ENCODE measurements at places on chromosomes 7 and 10. TPM values are rescaled to one million over a fixed set of nuclear protein-coding genes. Genes with fewer than 3 reads are reported as not detected.
A peak's percentile ranks its signal among the peaks of the same experiment; 100 is the strongest.

GRCh38 chr7:64516451-64516850 lies 46.4 kb downstream of the ZNF680 start:
- DNase-seq = peak; percentile 10

DNA sequence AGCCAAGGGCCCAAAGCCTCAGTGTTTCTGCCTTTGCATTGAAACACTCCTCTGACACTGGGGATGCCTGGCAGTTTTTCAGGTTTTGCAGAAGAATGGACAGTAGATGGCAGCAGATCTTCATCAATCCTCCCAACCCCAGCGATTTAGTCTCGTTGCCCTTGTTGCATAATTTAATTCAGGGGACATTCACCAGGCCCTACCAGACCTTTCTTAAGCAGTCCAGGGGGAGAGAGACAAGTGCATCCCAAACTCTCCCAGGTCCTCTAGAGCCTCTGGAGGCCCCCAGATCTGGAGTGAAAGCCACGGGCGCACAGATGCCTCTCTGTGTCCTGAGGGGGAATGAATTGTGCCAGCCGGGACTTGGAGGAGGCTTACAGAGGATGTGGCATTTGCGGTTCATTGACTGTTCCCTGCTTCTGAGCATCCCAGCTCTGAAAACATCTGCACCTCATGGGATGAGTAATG lies 29.6 kb downstream of the MINDY4 start:
- DNase-seq = peak; percentile 87

DNA sequence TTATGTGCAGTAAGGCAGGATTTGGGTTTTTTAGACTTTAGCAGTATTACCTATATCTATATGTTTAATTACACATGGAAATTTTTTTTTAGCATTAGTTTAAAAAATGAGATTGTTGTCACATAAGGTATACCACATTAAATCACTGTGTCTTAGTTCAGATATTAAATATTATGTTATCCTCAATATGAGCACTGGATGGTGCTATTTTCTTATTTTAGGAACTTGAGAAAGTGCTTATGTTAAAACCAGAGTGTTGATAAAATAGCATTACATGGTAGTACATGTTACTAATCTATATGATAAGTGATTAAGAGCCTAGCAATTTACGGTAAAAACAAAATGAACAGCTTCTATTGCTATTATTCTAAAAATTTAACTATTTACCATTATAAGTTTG lies 28.8 kb downstream of the MIOS start:
- peak; percentile 29 for DNase-seq

- no peak for DNase-seq
Observed at GRCh38 chr7:90621125-90621746, 25.1 kb downstream of the CDK14 start.

DNA sequence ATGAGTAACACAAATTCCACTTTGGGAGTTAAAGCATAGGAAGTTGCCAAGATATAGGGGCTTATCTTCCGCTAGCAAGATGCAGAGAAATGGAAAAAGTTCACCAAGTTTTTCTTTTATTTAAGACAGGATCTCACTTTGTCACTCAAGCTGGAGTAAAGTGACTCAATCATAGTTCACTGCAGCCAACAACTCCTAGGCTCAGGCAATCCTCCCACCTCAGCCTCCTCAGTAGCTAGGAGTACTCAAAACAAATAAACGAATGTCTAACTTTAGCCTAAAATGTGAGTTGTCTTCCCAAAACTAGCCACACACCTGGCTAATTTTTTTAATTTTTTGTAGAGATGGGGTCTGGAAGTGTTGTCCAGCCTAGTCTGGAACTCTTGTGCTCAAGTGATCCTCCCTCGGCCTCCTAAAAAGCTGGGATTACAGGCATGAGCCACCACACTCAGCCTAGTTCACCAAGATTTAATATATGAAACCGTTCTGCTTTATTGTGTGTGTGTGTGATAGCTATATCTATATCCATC lies 9.9 kb downstream of the VIM start:
- peak; percentile 76 for DNase-seq

- DNase-seq = peak; percentile 41
Observed at GRCh38 chr7:84274029-84274638, 79.5 kb upstream of the SEMA3A start.

DNA sequence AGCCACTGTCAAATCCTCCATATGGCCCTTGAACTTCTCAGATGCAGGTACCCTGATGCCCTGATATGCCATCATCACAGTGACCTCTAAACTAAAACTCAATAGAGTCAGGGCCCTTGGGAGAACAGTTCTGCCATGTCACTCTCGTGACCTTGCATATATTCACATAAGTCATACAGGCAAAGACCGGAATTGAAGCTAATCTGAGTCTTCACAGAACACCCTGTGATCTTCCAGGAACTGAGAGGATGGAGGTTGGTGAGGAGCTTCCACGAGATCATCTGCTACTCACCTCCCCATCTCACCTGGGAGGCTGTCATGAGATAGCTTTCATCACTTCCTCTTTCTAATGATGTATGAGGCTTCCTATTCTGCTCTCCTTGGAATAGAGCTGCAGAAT lies 228.7 kb upstream of the CCDC6 start:
- no peak for DNase-seq

- DNase-seq = peak; percentile 54
Observed at GRCh38 chr10:69389827-69390490, 26.8 kb downstream of the TACR2 start.

DNA sequence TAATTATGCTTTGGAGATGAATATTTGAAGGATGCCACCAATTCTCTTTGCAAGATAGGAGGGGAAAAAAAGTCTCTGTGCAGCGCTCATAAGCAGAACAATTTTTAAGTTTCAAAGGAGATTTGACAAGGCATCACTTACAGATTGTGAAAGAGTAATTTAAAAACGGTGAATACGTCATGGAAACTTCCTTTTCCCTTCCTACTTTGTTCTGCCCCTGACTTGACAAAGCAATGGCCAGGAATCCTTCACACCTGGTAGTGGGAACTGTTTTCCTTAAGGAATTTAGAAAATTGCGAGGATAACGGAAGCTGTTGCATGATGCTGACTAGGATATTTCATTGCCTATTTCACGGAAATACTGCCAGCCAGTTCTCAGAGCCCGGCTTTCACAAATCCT lies 16.7 kb downstream of the FAM107B start:
- no peak for DNase-seq

Gene AOAH
- 2.6 TPM for total RNA-seq

Gene ANKRD7
- 2.2 TPM for total RNA-seq

Gene GPR158
- 0.02 TPM for total RNA-seq

Gene SUN3
- not detected for total RNA-seq

Gene MYL10
- total RNA-seq = not detected

Data from M059J (cell line).